Epithelial cell of proximal tubule (primary cell): ENCODE measurements at places on chromosomes 12 and 14. TPM values are rescaled to one million over a fixed set of nuclear protein-coding genes. Genes with fewer than 3 reads are reported as not detected.

The ALDH1L2 gene
- total RNA-seq, result 1.5 and 1.7 TPM in 2 replicates

The PIK3C2G gene
- under 0.01 and 0.12 TPM in 2 replicates for total RNA-seq

The RNASE8 gene
- not detected in 2 replicates for total RNA-seq

The CRIP2 gene
- total RNA-seq, result 101 and 121 TPM in 2 replicates

The LRP10 gene
- total RNA-seq, result 82.5 and 102 TPM in 2 replicates

The OR6S1 gene
- total RNA-seq, result not detected in 2 replicates

The SDR9C7 gene
- total RNA-seq, result not detected in 2 replicates

DNA sequence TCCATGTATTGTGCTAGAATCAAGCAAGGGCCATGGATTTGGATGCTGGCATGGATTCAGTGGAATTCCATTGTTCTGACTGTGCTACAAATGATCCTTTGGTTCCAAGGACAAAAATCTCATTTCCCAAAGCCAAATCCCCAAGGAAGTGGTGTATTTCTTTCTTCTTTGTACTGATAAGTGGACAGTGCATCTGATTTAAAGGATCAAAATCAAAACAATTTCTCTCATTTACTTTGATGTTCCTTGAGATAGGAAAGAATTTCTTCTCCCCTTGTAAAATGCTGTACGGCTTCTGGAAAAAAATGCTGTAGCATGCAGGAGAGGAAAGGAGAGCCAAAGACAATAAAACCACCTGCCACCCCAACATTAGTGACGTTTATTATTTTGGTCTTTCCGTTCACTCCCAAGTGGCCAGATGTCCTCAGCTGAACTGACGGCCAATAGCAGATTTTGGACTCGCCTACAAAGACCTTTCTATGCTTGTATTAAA, 185.7 kb downstream of the PRKD1 start:
- no peak for DNase-seq

- DNase-seq, result no peak
Measured at GRCh38 chr12:106189341-106189740, 50.6 kb upstream of the NUAK1 start.

GRCh38 chr14:77799863-77800730, at the start of gene ADCK1:
Gene ADCK1 (plus strand): TSS chr14:77800109. CDS start chr14:77818979, 18,870 bp downstream.
- no peak for DNase-seq

- no peak for DNase-seq
Measured at GRCh38 chr14:104476437-104476836, 103.1 kb upstream of the C14orf180 start.

DNA sequence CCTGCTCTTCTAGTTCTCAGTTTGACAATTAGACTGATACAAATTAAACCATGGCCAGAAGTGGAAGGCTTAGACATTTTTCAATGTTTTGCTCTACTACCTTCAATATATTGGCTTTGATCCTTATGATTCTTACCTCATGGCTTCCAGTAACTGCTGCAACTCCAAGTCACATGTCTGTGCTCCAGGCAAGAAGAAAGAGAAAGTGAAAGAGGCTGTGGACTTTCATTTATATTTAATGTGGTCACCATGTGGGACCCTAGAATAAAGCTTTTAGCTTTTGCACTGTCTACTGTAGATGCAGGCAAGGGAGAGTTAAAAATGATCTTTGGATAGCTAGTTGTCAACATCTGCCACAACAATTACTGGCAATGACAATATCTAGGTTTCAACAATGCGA, 214.3 kb upstream of the PDE3A start:
- DNase-seq, result peak; percentile 7

GRCh38 chr12:109535231-109535862, 38.0 kb downstream of the MMAB start:
- DNase-seq, result no peak

GRCh38 chr12:15700595-15700994, 88.6 kb downstream of the EPS8 start:
- DNase-seq, result peak; percentile 73

GRCh38 chr14:101884089-101884933, 80.1 kb upstream of the DYNC1H1 start:
- no peak for DNase-seq

DNA sequence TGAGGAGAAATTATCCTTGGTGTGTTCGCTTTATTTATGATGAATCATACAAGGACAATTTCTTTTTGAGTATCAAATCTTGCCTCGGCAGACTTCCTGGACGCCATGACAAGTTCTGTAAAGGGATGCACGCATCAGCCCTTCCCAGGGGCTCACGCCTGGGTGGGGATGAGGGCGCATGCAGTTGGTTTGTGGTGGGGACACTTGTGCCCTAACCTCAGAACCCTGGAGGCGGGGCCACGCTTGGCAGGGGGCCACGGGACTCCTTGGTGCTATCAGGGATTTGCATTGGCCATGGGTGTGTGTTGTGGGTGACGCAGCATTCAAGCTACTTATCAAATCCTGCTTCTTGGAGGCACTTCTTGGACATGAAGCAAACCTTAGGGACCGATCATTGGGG, 143.8 kb upstream of the RTL1 start:
- DNase-seq, result no peak

DNA sequence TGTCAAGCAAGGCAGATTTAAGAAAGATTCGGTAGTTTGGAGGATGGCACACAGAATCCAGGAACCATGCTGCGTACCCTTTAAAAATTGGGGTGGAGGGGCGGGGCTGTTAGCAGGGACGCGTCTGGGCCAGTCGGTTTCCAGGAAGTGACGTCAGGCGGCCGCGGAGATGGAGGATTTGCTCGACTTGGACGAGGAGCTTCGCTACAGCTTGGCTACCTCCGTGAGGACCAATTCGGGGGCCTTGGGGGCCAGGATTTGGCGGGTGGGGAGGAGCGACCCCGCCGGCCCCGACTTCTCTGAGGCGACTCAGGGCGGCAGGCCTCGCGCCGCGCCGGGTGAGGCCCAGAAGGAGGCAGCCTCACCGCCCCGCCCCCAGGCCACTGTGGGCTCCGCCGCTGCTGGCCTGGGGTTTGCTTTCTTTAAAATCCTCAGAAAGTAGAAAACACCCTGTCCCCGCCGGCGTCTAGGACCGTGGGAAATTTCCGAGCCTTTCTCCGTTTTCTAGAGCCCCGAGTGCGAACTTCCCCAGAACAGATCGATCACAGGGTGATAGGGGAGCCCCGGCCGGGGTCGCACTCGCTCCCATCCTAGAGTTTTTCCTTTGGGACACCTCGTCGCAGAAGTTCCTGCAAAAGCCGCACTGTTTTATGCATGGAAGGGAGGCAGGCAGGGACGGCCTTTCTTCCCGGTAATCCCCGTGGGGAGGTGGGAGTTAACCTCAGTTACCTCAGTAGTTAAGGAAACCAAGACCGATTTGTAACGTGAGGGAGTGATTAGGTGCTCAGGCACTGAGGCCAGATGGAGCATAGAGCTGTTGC, at the start of gene IFT43:
Gene IFT43, plus strand, starts transcription at position 146 of the 821 bp plus-strand sequence. Its CDS starts 24 bp downstream, at position 170.
- DNase-seq, result no peak

DNA sequence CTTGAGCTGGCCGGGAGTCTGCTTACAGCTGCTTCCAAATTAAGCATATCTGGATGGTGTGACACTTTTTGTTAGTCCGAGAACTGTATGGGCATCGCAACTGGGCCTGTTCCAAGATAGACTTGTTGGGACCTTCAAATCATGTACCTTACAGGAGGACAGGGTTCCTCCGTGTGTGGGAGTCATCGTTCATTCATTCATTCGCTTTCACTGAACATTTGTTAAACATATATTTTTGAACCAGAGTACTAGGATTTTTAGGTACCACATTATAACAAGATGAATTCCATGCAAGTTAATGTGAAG, 387 bp upstream of the IPO8 start:
- no peak for DNase-seq

GRCh38 chr12:15268927-15269552, 47.8 kb upstream of the RERG start:
- no peak for DNase-seq

- DNase-seq, result no peak
Measured at GRCh38 chr12:63319386-63319785, 168.4 kb upstream of the AVPR1A start.

DNA sequence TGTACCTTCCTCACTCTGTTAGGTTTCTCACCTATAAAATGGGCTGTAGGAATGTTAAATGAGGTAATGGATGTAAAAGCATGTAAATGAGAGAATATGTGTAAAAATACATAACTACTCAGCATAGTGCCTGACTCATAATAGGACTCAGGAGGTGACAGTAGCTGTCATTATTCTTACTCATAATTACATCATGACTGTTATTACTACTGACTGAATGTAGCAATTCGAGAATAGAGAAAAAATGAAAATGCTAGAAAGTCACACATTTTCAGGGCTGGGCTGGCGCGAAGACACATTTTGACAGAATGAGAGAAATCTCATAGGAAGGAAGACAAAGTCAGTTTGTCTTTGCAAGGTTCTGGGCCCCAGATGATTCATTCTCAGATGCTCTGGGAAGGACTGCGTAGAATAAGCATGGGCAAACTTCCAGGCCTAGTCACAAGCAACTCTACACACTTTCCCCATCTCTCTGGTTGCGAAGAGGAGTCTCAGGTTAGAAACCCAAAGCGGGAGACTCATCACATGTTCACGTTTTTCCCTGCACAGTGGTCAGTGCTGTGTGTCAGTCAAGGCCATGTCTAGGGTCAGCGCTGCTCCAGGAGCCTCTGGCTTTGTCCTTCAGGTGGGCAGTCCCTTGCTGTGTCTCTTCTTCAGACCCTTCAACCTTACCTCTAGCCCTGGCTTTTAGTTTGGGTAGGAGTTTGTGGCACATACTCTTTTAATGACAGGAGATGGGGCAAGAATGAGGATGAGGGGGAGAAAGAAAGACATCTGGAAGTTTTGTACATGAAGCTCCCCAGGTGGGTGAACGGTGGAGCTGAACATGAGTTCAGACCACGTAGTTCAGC, 8.4 kb downstream of the GPRC5A start:
- DNase-seq, result peak; percentile 83

DNA sequence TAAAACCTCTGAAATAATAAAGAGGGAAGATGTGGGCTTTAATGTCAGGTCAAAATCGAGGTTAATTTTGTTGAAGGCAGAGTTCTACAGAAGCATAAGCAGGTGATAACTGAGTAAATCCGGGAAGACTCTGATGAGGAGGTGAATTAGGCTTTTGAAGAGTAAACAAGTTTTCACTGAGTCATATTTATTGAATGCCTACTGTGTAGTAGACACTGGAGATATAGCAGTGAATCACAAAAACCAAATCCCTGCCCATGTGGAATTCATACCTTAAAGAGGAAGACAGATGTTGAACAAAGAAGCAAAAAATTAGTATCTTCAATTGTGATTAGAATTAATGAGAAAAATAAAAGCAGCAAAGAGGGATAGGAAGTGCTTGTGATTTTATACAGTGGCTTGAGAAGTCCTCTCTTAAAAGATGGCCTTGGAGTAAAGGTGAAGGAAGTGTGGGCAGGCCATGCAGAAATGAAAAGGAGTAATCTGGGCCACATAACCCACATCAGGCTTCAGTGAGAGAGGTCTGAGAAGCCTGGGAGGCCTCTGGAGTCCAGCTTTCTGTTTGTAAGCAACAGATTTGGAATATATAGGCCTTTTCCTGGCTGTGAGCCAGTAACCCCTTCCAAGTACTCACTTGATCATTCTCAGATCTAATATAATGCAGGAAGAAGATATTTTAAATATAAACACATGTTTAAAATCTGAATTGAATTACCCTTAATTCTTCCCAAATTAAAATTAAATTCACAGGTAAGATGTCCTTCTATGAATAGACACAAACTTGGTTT, 46.7 kb downstream of the BHLHE41 start:
- no peak for DNase-seq

DNA sequence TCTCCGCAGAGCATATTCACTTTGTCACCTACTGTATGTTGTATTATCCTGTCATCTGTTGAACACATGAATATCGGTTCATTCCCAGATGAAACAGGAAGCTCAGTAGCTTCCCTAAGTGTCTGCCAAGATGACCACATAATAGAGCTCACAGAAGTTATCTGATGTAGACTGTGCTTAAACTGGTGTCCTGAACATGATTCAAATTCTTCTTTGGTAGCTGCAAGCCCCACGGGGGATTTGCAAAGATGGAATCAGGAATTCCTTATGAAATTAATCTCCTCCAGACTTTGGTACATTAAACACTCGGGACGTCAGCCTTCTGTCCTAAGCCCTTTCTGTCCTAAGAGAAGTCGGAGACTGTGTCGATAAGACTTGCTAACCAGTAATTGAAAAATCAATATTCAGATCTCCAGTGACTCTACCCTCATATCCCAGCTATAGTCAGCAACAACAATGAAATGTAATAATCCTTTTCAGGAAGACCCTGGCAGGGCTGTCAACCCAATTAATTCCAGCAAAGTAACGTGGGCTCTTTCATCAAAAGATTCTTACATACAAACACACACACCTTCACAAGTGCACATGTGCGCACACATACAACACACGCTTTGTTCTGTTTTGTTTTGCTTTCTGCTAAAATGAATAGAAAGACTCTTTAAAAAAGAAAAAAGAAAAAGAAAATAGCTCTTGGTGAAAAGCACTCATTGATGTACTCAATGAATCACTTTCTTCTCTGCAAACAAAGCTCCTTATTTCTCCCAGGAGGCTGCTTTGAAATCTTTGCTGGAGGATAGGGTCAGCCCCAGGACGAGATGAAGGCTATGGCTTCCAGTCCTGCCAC, 127.2 kb downstream of the RIMBP2 start:
- DNase-seq, result no peak

GRCh38 chr12:47803191-47803875, 16.4 kb downstream of the HDAC7 start:
- DNase-seq, result no peak

- DNase-seq, result no peak
Measured at GRCh38 chr12:46831335-46832129, 5.7 kb upstream of the SLC38A4 start.

- DNase-seq, result no peak
Measured at GRCh38 chr14:71452987-71453386, 479.2 kb upstream of the RGS6 start.

- no peak for DNase-seq
Measured at GRCh38 chr14:70563417-70563816, 28.6 kb upstream of the ADAM20 start.

DNA sequence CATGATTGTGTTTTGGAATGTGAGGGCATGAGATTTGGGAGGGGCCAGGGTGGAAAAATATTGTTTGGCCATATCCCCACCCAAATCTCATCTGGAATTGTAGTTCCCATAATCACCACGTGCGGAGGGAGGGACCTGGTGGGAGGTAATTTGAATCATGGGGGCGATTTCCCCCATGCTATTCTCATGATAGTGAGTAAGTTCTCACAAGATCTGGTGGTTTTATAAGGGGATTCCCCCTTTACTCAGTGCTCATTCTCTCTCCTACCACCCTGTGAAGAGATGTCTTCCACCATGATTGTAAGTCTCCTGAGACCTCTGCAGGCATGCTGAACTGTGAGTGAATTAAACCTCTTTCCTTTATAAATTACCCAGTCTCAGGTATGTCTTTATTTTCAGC, 15.7 kb downstream of the OR10P1 start:
- no peak for DNase-seq

GRCh38 chr14:53742233-53742620, 214.4 kb downstream of the BMP4 start:
- DNase-seq, result peak; percentile 43
